Thoracic aorta (tissue), 2 donors: ENCODE measurements at places on chromosomes 5 and 9.

- no peak for DNase-seq
These were observed 427.6 kb downstream of the IRX1 start for GRCh38 chr5:4023091-4023752.

DNA sequence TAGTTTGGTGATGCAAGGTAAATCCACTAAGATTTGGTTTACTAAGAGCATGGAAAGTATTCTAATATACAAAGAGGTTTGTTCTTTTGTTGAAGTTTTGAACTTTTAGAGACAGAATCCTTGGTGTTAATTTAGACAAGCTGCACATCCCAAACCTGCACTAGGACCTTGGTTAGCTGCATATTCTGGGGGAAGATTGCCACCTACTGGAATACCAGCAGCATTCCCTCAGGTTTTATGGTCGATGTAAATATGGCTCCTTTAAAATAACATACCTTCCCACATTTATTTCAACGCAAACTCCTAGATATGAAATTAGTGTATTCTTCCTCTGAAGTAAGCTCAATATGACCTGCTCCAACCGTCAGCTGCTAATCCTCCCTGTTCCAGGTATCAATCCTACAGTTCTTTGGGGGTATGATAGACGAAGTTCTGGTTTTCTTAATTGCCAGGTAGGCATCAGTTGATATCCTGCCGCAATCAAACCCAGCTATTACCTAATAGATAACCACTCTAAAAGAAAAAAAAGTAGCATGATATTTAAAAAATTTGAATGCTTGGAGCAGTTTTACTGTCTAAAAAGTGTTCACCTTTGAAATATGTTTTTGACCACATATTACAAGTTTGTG, 624.1 kb downstream of the ISL1 start:
- no peak for DNase-seq

DNA sequence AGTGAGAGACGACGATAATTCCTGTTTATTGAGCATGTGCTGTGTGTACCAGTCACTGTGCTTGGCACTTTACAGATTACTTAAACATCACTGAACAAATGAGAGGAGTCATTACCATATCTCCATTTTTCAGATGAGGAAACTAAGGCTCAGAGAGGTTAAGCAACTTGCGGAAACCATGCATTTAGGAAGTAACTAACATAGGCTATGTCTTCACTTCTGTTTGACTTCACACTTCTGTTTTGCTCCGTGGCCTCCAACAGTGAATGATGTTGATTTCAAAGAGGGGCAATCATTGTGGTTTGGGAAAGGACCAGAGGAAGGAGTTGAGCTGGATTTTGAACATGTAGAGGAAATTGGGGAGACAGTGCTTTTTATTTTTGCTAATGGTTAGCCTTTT, 16.7 kb downstream of the GCNT1 start:
- no peak for DNase-seq

DNA sequence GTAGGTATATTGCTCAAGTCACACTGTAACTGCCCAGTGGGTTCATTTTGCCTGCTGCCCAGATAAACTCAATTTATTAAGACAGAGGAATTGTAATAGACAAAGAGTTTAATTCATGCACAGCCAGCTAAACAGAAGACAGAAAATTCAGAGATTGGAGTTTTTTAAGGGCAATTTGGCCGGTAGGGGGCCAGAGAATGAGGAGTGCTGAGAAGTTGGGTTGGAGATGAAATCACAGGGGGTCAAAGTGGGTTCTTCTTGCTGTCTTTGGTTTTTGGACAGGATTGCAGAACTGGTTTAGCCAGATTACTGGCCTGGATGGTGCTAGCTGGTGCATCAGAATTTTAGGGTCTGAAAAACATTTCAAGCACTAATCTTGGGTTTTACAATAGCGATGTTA, 20.7 kb upstream of the IL33 start:
- DNase-seq, result no peak

GRCh38 chr5:157160001-157160400, 6.1 kb downstream of the GARIN3 start:
- no peak for DNase-seq

- no peak for DNase-seq
These were observed 55.4 kb downstream of the FXN start for GRCh38 chr9:69090946-69091345.

- no peak for DNase-seq
These were observed 228.8 kb downstream of the ARRDC3 start for GRCh38 chr5:91154338-91154737.

DNA sequence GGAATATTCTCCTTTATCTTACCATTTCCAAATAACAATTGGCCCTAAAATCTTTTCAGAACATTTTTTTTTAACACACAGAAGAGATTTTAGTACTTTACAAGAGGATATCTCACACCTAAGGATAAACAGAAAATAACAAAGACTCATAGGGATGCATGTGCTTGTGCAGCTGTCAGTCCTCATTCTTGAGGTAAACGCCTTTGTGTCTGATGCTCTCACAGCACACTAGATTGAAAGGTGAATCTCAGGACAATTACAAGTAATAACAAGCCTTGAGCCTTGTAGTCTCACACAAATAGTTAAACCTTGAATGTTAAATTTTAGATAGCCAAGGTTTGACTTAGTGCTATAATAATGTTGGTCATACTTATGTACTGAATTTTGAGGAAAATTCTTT, 439.2 kb downstream of the PTPRD start:
- DNase-seq, result no peak

DNA sequence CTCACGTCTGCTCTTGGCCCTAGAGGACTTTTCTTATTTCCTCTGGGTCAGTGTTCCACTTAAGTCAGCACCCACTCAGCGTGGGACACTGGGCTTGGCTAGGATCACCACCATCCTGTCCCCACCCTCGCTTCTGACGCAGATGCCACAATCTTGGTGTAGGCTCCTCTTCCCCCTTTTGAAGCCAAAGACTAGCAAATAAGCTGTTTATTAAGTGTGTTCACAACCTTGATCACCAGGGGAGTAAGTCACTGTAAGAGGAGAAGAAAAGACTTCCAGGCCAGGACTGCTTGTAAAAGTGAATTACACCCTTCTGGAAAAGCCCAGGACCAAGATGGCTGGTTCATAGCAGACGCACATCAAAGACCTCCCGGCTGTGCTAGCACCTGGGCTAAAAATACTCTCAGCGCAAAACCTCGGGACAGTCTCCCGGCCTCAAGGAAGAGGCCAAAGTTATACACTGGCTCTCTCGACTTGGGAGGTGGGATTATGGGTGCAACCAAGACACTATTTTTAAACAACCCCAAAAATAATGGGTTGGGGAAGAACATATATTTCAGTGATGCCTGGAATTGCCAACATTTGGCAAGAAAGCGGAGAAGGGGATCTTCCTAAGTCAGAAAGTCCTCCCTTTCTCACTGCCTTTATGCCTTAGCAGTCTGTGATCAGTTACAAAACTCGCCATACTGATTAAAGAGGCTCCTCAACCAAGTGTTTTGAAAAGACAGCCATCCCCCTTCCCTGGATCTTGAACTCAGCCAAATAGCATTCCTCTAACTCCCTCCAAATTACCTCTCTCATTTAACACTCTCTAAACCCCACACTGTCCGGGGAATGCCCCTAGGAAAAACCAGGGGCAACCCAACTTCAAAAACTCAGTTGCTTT, 69.4 kb downstream of the RAPGEF1 start:
- DNase-seq, result peak; percentile 18

DNA sequence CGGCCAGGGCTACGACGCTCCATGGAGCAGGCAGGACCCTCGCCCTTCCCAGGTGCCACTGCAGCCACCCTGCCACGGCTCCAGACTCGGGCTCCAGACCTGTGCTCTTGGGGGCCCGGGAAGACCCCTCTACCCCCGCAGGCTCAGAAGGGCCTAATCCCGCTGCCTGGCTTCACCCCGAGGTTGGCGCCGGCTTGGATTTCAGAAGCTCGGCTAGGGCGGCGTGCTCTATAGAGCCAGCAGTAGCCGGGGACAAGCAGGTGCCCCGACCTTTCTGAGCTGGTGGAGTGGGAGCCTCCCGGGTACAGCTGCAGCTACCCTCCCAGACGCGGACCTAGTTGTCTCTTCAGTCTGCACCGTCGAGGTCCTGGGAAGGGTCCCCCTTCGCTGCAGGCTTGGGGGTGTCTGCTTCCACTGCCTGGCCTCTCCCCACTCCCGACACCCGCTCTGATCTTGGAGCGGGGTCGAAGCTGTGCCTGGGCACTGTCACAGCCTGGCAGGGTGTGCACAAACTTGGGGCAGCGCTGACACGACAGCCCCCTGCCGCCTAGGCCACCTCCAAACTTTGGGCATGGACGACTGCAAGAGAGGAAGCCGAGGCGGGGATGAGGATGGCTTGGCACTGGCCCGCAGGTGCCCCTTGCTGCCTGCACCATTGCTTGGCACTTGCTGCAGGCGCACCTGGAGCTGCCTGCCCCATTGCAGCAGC, 1366.1 kb upstream of the CDH9 start:
- DNase-seq, result no peak

DNA sequence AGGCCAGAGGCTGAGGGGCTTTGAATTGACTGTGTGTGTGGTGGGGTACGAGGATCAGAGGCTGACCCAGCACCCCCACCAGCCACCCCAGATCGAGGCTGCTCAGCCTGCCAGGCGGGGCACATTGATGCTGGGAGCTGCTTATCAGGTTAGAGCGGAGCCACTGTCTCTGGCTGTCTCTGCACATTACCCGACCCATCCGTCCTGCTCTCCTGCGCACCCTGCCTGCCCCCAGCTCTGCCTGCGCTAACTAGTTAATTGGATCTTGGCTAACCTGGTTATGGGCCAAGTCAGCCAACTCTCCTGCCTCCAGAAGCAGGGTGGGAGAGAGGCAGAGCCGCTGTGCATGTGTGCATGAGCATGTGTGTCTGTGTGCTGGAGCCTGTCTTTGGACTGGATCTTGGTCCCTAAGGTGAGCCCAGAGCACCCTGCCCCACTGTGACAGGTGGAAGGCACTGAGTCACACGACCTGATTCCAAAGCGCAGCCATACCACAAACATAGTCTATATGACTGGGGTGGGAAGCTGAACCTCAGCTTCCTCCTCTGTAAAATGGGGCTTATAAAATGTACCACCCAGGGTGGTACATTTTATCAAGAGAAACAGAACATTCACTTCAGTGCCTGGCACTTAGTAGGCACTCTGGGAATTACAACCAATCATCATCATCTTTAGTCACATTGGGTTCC, 39.7 kb downstream of the PCDH1 start:
- no peak for DNase-seq

GRCh38 chr5:14945450-14945849, 73.9 kb upstream of the ANKH start:
- no peak for DNase-seq

GRCh38 chr5:41410737-41411136, 99.7 kb downstream of the PLCXD3 start:
- DNase-seq, result no peak

GRCh38 chr9:93807166-93808074, 147.7 kb downstream of the BARX1 start:
- DNase-seq, result no peak

- no peak for DNase-seq
These were observed 307.5 kb upstream of the CLINT1 start for GRCh38 chr5:158166424-158166823.

DNA sequence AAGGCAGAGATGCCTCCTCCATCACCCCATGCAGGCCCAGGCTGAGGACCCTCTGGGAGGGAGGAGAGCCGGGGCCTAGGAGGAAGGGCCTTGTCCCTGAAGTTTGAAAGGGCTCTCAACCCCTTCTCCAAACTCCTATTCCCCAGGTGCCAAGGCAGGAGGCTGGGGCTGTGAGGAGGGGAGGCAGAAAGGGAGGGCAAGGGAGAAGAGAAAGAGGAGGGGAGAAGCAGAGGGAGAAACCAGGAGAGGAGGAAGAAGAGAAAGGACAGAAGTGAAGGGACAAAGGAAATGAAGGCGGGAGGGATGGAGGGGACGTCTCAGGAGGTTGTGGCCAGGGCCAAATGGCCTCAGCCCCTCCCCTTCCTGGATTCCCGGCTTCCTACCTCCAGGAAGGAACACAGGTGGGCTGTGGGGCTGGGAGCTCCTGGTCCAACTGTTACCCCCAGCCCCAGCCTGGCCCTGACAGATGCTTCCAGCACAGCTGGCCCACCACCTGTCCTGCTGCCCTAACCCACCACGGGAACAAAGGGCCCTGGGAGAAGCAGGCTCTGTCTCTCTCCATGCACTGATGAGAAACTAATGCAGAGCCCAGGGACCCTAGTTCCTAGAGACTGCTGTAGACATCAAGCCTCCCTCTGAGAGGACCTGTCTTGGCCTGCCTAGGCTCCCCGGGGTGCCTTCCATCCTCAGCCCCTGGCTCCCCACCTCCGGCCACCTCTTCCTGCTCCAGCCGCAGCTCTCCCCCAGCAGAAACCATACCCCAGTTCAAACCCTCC, 3.5 kb downstream of the DBN1 start:
- no peak for DNase-seq

GRCh38 chr5:131323378-131323777, 59.5 kb downstream of the CDC42SE2 start:
- DNase-seq, result no peak

DNA sequence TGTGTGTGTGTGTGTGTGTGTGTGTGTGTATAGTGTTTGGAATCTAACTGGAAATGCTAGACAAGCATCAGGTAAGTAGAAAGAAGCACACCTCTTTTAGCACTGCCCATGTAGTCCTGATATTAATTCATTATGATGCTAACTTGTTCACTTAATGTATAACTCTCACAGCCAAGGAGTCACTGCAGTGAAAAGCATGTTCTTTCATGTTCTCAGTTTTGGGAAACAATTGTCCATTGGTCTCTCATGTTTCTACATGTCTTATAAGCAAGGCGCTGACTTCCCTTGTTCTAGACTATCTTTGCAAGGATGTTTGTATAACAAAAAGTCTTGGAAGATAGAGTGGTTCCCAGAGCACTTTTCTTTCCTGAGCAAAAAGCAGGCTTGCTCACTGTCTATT, 148.8 kb upstream of the TNPO1 start:
- DNase-seq, result no peak

DNA sequence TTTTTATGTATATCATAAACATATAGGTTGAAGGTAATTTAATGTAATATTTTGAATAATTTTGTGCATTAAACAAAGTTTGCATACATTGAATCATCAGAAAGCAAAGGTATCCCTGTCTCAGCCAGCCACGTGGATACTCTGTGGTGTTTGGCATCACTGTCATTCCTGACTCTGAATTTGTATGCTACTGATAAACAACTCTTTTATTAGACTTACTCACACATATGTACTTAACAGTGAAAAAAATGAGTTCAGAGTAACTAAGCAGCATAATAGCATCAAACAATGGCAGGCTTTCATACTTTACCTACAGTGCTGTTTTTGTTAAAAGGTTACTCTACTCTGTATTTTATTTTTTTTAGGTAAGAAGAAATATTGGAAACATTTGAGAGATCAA, 171.9 kb downstream of the COMMD10 start:
- DNase-seq, result no peak

DNA sequence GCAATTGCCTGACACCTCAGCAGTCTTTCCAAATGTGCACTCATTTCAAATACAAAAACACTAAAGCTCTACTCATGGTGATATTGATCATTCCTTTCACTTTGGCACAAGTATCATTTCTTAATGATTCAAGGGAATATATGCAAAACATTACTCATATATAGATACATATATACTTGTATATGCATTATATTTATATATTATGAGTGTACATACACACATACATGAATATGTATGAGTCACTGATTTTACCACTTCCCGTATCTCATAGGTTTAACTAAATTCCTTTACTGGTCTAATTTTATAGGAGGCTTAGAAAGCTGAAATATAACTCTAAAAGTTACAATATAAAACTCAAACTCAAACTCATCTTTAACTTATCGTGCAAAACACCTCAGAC, 156.5 kb downstream of the CDH9 start:
- no peak for DNase-seq
